ENCODE measurements at places on chromosomes 16 and 17.
A peak's percentile ranks its signal among the peaks of the same experiment; 100 is the strongest.

DNA sequence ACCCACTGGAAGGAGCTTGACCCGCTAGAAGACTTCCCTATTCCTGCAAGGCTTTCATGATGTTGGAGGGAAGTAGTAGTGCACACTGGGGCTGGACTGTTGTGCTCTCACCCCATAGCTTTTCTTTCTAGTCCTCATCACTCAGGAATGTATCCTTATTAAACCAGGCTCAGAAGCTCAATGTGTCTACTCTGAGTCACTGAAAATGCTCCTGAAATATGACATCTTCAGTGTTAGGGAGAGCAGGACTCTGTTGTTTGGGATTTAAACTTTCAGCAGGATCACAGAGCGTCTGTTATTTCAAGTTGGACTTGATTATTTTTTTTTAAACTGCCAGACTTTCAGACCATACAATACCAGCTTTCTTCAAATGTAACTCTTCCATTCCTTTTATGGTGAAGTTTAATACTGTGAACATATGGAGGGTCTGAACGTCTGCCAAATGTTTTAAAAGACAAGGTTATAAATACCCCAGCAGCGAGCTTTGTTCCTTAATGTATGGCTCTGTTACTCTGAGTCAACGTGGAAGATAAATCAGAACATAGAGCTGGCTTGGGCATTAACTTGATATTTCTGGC lies 257.5 kb downstream of the CDH11 start:
- peak; percentile 92 for DNase-seq

DNA sequence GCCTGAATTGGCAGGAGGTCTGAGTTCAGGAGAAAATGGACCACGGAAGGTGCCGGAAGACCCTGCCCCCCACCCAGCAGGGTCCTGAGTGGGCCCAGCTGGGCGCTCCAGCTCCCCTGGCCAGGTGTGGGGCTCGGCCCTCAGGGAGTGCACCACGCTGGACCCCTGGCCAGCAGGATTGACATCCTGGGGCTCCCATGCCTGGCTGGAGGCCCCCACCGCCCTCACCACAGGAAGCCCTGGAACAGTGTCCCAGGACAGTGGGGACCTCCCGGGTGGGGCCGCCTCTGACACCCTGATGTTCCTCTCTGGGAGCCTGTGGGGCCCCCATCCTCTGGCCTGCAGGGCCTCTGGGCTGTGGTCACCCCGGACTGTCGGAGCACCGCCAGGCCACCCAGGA lies 28.1 kb upstream of the CACNA1H start:
- no peak for DNase-seq

DNA sequence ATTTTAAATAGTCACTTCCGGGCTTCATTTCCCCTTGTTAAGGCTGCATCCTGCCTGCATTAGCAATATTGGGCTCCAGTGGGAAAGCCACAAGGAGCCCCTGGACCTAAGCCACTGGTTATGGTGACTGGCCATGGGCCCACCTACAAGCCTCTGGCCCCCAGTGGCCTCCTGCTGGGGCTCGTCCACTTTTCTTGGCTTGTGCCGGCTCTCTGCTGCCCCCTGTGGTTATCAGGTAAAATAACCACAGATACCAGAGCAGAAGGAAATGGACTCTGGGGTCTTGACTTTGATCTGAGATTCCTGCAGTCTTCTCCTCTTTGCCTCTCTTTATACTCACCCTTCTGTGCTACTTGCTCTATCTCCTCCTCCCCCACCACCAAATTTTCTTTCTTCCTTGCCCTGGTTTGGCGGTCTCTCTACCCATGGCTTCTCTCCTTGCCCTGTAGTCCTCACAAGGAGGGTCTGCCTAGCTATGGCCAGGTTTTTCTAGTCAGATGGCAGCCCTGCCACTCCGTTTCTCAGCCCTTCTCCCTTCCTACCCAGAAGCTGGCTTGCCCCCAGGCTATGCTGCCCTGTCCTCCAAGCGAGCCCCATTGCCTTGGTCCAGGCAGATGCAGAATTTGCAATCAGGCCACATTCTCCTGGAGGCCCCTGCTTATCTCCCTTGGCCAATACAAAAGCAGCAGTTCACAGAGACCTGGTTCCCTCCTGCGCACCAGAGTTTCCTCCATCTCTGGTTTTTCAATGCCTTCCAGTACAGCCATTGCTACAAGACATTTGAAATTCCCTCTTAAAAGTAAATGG lies 82.9 kb upstream of the RCVRN start:
- DNase-seq, result no peak

DNA sequence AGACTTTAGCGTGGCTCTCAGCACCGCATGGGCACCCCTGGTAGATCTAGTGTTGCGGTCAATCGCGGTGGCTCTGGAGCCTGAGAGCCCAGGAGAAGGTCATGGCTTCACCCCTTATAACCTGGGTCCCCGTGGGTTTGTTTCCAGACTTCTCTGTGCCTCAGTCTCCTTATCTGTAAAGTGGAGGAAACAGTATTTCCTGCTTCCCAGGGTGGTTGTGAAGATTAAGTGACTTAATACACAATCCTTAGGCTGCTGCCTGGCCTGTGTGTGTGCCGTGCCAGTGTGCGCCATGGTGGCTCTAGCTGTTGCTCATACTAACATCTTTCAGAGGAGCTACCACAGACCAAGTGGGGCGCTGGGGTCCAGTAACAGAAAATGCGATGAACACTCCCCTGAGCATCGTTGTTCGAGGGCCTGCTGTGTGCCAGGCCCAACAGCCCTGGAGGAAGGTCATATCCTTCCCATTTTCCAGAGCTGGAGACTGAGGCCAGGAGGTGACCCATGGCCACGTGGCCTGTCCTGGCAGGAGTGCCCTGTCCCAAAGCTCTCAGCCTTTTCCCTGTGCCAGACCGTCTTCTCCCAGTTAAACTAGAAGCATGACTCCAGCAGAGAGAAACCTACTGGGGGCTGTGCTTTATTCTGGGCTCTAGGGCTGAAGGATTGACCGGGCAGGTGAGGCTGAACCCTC lies 70.1 kb downstream of the CMIP start:
- DNase-seq, result no peak

GRCh38 chr17:75652934-75653549 lies 13.9 kb downstream of the RECQL5 start:
- peak; percentile 39 for DNase-seq

- no peak for DNase-seq
Measured at GRCh38 chr17:45144199-45145034, 3.9 kb upstream of the HEXIM1 start.

DNA sequence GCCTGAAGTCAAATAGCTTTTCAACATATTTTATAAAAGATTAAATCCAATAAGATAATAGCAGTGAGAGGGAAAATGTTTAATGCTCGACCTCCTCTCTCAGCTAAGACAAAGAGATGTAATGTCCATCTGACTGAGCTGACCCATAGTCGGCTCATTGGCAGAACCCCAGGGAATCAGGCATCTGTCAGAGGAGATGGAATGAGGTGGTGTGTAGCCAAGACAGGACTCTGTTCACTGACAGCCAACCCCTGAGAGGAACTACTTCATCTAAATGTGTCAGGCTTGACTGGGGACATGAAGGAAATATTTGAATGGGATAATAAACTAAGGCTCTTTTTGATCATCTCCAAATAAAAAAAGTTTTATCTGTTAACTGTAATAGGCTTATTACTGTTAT lies 188.0 kb downstream of the CDH11 start:
- no peak for DNase-seq

DNA sequence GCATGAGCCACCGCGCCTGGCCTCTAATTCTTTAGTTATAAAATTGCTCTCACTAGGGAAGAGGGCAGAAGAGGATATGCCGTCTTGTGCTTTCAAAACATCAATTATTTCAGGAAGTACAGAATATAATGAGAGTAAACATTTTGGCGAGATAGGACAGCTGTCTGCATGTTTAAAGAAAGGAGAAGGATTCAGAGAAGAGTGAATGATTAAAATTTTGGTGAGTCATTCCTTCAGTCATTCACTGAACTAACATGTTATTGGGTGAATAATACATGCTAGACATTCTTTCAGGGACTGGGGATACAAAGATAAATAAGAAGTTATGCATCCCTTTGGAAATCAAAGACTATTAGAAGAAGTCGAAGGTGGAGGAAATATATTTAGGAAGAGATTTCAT lies 590.3 kb upstream of the GOT2 start:
- DNase-seq, result peak; percentile 86

GRCh38 chr17:53736516-53737240 lies 86.0 kb upstream of the KIF2B start:
- peak; percentile 92 for DNase-seq

DNA sequence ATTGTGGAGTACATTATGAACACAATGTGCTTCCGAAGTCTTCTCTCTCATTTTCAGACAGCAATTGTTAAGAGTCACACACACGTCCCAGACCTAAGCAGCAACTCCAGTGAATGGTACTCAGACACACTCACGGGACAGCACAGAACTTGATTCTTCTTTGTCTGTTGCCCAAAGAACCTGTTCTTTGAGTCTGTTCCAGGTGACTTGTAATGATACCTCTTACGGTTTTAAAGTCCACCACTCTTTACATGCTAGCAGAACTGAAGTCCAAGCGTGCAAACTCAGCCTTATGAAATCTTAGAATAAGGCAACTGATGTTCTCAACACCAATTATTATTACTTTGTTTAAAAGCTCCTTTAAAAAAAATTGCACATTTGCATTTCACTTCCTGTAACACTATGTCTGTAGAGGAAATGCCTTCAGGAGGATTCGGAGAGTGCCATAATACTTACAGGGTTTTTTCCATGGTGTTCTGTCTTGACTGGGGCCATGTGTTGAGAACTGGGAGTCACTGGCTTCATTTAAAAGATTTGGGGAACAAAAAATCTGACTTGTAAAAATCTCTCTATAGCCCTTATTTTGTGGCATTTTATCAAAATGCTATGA lies 48.1 kb downstream of the MARF1 start:
- no peak for DNase-seq

GRCh38 chr17:12736526-12736925 lies 52.8 kb upstream of the ARHGAP44 start:
- DNase-seq, result no peak

DNA sequence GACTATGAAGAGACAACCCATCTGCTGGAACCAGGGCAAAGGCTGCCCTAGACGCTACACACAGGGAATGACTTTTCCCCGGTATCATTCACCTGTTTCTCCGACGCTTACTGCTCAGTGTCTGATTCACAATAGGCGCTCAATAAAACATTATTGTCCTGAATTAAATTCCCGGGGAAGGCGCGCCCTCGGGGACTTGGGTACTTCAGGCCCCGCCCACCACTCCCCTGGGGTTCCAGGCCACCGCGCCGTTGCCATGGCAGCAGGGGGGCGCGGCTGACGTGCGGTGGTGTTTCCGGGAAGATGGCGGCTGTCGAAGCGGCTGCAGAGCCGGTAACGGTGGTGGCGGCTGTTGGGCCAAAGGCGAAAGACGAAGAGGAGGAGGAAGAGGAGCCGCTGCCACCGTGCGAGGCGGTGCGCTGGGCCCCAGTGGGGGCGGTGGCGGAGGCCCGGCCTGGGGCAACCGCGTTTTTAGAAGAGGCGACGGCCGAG lies at the start of gene RUNDC1:
RUNDC1 (plus strand) TSS at position 292 of the 492 bp plus-strand sequence; CDS start at position 304, 12 bp downstream.
- peak; percentile 77 for DNase-seq

- no peak for DNase-seq
Measured at GRCh38 chr17:73393962-73394361, 82.2 kb upstream of the CDC42EP4 start.

DNA sequence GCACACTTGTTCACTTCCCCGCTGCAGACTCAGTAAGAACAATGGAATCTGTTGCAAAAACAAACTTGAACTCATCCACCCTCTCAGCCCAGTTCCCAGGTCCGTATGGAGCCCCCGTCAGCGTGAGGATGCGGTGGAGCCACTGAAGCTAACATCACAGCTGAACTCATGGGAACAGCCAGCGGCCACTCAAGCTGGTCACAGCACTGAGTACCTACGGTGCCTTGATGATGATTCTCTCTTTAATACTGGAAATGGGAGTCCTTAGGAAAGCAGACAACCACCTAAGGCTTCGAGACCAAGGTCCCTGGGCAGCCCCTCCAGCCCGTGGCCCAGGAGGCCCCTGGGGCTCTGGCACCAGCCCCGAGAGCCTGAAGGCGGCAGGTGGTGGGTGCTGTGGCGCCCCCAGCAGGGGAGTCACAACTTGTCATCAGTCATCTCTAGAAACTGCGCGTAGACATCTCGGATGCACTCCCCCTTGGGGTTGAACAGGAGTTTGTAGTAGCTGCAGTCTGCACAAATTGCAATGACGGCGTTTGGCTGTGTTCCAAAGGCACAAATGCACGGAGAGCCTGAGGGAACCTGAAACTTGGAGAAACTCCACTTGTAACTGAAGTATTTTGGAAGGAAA lies 31.0 kb upstream of the RHOT1 start:
- DNase-seq, result no peak

- no peak for DNase-seq
Measured at GRCh38 chr17:16232391-16232790, 15.4 kb downstream of the PIGL start.

GRCh38 chr16:54647216-54647615 lies 283.4 kb upstream of the IRX5 start:
- no peak for DNase-seq

- DNase-seq, result no peak
Measured at GRCh38 chr17:71287071-71287823, 833.6 kb upstream of the SOX9 start.

GRCh38 chr17:74464730-74465377 lies 1.6 kb upstream of the CD300A start:
- DNase-seq, result no peak

DNA sequence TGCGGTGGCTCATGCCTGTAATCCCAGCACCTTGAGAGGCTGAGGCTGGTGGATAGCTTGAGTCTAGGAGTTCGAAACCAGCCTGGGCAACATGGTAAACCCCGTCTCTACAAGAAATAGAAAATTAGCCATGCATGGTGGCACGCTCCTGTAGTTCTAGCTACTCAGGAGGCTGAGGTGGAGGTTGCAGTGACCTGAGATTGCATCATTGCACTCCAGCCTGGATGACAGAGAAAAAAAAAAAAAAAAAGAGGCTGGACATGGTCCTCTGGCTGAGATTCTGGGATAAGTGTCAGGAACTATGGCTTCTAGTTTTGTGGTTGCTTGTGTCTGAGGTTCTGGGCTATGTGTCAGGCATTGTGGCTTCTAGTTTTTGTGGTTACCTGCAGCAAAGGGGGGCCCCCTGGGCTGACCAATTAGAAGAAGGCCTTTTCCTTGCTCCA lies 7.0 kb downstream of the KSR1 start:
- peak; percentile 17 for DNase-seq

GRCh38 chr17:2025220-2025621 lies at the start of gene RTN4RL1:
RTN4RL1 (minus strand) TSS chr17:2025334; CDS start chr17:2024865, 469 bp downstream.
- DNase-seq, result no peak

GRCh38 chr16:89061590-89062380 lies 31.9 kb upstream of the ACSF3 start:
- no peak for DNase-seq

- no peak for DNase-seq
Measured at GRCh38 chr16:85040685-85041084, 13.1 kb downstream of the KIAA0513 start.

GRCh38 chr17:44272954-44273353 lies 5.0 kb upstream of the SLC4A1 start:
- no peak for DNase-seq

- peak; percentile 36 for DNase-seq
Measured at GRCh38 chr17:76027159-76027839, at the start of gene EVPL. EVPL (minus strand) TSS chr17:76027306; CDS start chr17:76027198, 108 bp downstream.
